Esophagus muscularis mucosa (tissue), 4 donors: ENCODE measurements at places on chromosomes 4 and X. TPM values are rescaled to one million over a fixed set of nuclear protein-coding genes. Genes with fewer than 3 reads are reported as not detected.

DNA sequence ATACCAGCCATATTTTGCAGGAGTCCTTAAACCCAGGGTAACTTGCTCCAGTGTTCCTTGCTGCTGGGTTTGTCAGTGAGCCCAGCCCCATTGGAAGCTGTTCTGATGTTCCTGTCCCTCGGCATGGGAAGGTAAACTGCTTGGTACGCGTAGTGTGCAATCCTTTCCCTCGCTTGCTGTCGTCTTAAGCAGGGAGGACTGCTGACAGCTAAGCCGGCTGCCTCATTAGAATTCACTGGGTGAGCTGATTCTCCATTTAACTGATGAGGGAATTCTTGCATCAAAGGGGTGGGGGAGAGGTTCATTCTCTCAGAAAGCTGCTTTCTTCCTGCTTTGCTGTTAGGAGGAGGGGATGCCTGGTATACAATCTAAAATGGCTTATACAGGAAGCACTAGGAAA, 164.6 kb downstream of the MID1IP1 start:
- no peak overlapping the region for H3K4me3 ChIP-seq
- no peaks in the 10 kb centered on the region for H3K36me3 ChIP-seq
- no peak overlapping the region for H3K27ac ChIP-seq
- no peak for DNase-seq
- H3K4me1 ChIP-seq, result no peaks in the 10 kb centered on the region
- no peaks in the 10 kb centered on the region for H3K27me3 ChIP-seq

GRCh38 chrX:20265726-20266681, 705 bp downstream of the RPS6KA3 start:
- peak overlapping the region; percentile 66 for H3K4me3 ChIP-seq
- H3K36me3 ChIP-seq, result no peaks in the 10 kb centered on the region
- H3K27ac ChIP-seq, result peak overlapping the region; percentile 83
- no peak for DNase-seq
- H3K27me3 ChIP-seq, result no peaks in the 10 kb centered on the region

DNA sequence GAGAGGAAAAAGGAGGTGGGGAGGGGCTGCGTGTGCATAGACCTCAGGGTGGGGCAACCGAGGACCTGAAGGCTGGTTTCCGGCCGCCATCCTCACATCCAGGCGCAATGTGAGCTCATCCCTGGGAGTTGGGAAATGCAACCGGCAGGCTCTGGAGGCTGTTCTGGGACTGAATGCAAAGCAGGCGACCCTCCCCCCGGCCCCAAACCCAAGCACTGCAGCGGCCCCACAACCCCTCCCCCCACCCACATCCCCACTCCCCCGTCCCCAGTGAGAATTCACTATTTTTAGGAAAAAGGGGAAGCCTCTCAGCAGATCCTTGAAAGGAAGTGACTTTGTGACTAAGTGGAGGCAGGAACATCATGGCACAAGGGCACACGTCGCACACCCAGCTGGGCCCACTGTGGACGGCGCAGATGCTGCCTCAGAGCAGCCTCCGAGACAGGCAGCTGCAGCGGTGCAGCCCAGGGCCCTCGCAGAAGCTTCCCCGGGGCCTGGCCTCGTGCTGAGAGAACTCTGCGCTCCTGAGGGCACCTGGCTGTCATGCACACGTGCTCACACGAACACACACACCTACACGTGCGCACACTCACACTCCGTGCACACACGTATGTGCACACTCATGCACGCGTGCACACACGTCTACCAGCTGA, 1.3 kb upstream of the PDE6B start:
- H3K4me3 ChIP-seq, result no peak overlapping the region
- no peak overlapping the region for H3K27ac ChIP-seq
- H3K27me3 ChIP-seq, result peaks cover 73% of the 10 kb centered on the region
- no peak for DNase-seq
- no peaks in the 10 kb centered on the region for H3K4me1 ChIP-seq
- H3K36me3 ChIP-seq, result no peaks in the 10 kb centered on the region

- H3K27me3 ChIP-seq, result no peaks in the 10 kb centered on the region
- H3K27ac ChIP-seq, result no peak overlapping the region
- H3K4me3 ChIP-seq, result no peak overlapping the region
- no peak for DNase-seq
- H3K36me3 ChIP-seq, result no peaks in the 10 kb centered on the region
- no peaks in the 10 kb centered on the region for H3K4me1 ChIP-seq
Observed at GRCh38 chrX:112731793-112732192, 52.1 kb upstream of the LHFPL1 start.

GRCh38 chrX:20989361-20989760, 384.9 kb upstream of the CNKSR2 start:
- no peak overlapping the region for H3K4me3 ChIP-seq
- no peaks in the 10 kb centered on the region for H3K36me3 ChIP-seq
- no peaks in the 10 kb centered on the region for H3K27me3 ChIP-seq
- H3K27ac ChIP-seq, result no peak overlapping the region
- no peak for DNase-seq

GRCh38 chrX:14010566-14010965, 19.1 kb downstream of the GEMIN8 start:
- no peaks in the 10 kb centered on the region for H3K27me3 ChIP-seq
- H3K36me3 ChIP-seq, result peaks cover 33% of the 10 kb centered on the region
- DNase-seq, result no peak
- no peaks in the 10 kb centered on the region for H3K4me1 ChIP-seq

GRCh38 chrX:40207626-40208025, 109.9 kb upstream of the BCOR start:
- no peak overlapping the region for H3K4me3 ChIP-seq
- H3K27ac ChIP-seq, result no peak overlapping the region
- DNase-seq, result no peak
- no peaks in the 10 kb centered on the region for H3K36me3 ChIP-seq

GRCh38 chrX:97605271-97605670, 721.6 kb downstream of the RPA4 start:
- no peaks in the 10 kb centered on the region for H3K27me3 ChIP-seq
- DNase-seq, result no peak
- no peaks in the 10 kb centered on the region for H3K4me1 ChIP-seq
- H3K36me3 ChIP-seq, result no peaks in the 10 kb centered on the region
- no peak overlapping the region for H3K27ac ChIP-seq
- no peak overlapping the region for H3K4me3 ChIP-seq

GRCh38 chr4:142383354-142383753, 462.7 kb downstream of the INPP4B start:
- no peaks in the 10 kb centered on the region for H3K36me3 ChIP-seq
- H3K4me3 ChIP-seq, result no peak overlapping the region
- peaks cover 17% of the 10 kb centered on the region for H3K4me1 ChIP-seq

MAGED4 gene
- 9.1 TPM for total RNA-seq

MTNR1A gene
- total RNA-seq, result not detected
